ENCODE measurements at places on chromosomes 3 and 15. TPM values are rescaled to one million over a fixed set of nuclear protein-coding genes. Genes with fewer than 3 reads are reported as not detected.

The WDR72 gene
- total RNA-seq, result not detected

- DNase-seq, result no peak
Observed at GRCh38 chr15:89665449-89666181, 10.3 kb upstream of the KIF7 start.

The KY gene
- total RNA-seq, result 0.33 TPM

DNA sequence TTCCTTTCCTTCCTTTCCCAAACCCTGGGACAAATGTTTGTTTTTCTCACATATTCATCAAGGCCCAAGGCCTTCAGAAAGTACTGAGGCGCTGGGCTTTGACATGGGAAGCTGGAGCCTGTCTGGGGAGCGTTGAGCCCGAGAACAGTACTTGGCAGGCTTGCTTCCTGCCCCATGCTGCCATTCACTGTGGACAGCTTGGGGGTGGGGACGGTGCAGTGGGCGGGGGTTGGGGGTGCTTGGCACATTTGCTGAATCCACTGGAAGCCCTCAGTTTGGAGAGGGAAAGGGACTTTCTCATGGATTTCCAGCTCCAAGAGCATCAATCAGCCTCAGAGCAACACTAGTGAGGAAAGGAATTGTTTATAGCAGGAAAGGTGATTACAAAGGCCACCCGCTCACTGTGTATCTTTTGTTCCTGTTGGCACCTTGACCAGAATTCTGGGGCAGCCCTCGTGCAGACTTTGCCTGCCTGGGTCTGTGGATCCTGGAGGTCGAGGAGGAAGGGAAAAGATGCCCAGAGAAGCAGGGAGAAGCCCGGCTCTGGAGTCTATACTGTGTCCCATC is 199.8 kb upstream of the RGMA start:
- DNase-seq, result no peak

The KCNMB3 gene
- total RNA-seq, result 3.7 TPM

The ZMYND10 gene
- total RNA-seq, result 1.9 TPM

GRCh38 chr3:19901337-19901736 is 32.7 kb downstream of the EFHB start:
- no peak for DNase-seq

- DNase-seq, result no peak
Observed at GRCh38 chr3:4461468-4462090, 5.5 kb downstream of the SUMF1 start.

DNA sequence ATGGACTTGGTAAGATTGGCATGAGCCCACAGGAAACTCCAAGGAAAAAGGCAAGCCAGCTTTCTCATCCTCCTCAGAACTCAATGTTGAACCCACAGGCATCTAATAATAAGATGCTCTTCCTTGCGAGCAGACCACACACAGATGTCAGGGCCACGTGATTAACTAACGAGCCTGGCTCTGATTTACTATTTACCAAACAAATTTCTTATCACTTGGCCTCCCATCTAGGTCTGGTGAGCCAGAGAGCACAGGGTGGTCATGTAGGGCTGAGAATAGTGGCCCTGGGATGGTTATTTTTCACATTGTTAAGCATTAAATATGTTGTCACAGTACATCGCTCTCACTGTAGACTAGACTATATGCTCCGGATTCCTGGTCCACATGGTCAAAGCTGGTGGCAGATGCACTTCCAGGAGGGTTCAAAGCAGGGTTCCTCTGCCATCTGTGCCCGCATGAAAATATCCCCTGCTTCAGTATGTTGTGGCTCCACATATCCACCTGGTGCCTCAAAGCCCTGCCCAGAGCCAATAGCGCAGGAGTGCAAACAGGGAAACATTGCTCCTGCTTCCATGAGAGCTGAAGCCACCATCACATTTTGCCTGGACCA is 472.5 kb upstream of the WNT5A start:
- DNase-seq, result no peak

DNA sequence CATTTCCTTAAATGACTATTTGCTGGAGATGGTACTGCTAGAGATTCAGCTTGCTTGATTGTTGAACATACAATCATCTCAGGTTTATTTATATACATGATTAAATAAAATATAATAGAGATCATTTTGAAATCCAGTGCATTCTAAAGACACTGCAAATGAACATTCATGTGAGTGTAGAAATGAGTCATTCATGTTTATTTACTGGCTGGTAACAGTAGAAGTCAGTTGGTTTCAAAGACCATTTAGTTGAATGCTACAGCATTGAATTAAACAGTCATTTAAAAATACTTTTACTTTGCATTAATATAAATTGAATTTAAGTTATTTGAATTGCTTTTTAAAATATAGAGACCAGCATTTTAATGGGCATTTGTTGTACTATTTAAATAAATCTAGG is 551.9 kb upstream of the GOLIM4 start:
- no peak for DNase-seq

DNA sequence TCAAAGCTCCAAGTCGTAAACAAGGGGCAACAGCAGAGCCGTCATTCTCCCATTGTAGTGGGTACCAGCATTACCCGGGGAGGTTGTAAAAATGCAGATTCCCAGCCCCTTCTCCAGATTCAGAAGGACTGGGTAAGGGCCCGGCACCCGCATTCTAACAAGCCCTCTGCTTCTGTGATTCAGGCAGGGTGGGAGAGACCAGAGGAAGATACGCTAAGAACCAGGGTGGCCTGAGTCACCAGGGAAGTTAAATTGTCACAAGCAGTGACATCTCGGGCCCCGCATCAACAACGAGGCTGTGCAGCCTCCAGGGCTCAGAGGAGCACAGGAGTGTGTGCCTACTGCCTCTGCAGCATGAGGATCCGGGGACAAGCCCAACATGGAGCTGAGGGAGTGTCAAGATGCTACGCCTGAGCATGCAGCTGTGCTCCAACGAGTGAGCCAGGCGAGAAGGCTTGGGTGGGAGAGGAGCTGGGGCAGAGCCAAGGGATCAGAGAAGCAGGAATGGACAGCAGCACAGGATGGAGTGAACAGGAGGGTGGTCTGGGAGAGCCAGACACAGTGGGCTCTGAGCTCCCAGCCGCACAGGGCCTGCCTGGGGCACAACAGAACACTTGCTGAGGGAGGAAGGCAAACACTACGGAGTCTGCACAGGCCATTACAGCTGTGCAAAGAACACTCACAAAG is 68.5 kb downstream of the CPN2 start:
- DNase-seq, result peak; percentile 33

DNA sequence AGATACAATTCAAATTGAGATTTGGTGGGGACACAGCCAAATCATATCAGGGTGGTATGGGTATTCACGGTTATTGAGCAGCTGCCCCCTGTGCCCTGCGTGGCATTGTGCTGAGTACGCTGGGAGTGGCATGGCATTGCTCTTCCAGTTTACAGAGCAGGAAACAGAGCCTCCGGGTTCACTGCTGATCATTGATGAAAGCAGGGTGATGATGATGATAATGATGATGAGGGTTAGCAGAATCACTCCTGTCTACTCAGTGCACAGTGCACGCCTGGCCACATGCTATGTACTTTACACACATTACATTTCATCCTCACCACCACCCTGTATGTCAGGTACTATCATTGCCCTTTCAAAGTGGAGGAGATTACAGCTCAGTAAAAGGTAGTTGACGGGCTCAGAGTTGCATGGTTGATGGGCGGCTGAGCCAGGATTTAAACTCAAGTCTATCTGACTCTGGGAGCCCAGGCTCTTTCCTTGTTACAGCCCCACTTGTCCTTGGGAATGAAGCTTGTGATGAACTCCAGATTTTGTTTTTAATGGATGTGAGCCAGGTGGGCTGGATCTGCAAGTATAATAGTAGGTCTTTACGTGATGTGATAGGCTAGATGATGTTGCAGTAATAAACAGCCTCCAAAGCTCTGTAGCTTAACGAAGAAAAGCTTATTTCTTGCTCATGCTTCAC is 87.6 kb upstream of the MYZAP start:
- no peak for DNase-seq

The NPHP3 gene
- 98.2 TPM for total RNA-seq

DNA sequence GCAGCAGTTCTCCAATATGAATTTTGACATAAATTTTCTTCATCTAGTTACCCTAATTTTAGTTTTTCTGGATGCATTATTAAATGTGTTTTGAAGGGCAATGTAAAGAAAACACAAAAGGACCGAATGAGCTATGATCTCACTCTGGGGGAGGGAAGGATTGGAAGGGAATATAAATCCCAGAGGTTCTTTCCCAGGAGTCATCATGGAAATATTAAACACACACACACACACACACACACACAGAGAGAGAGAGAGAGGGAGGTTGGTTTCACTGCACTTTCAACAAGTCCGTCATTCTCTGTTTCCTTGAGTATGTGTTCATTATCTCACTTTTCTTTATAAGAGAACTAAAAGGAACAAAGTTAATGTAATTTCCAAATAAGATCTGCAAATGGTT is 70.7 kb upstream of the DCBLD2 start:
- no peak for DNase-seq

- no peak for DNase-seq
Observed at GRCh38 chr3:185423178-185423577, 60.2 kb downstream of the MAP3K13 start.

GRCh38 chr3:194893121-194893987 is 207.7 kb downstream of the FAM43A start:
- no peak for DNase-seq

GRCh38 chr3:190614226-190615059 is 100.6 kb downstream of the IL1RAP start:
- DNase-seq, result no peak

DNA sequence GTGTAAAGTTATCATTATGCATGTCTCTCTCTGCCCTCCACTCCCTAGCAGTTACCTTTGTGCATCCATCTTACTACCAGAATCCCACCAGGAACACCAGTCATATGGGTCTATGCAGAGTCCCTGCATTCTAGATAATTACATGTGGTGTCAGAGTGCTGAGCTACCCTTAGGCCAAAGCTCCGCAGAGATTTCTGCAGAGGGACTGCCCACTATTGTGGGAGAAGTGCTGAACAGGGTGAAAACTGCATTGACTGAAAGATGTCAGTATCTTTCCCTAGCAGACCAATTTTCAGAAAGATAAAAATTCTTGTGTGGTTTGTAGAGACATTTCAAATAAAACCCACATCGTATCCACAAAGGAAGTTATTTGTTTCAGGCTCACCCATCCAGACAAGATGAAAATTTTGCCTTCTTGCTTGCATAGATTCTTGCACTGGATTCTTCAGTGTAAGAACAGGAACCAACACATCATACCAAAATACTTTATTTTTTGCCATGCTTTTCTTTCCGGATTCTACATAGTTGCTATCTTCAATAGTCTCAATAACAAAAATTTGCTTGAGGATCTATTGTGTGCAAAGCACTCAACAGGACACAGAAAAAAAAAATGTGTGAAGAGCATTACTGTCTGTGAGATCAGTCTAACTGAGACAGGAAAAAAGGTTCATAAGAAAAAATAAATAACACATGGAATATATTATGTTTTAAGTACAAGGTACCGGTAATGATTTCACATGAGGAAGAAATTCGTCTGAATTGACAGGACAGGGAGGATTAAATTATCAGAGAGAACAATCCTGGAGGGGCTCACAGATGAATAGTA is 32.0 kb upstream of the CCDC80 start:
- no peak for DNase-seq

DNA sequence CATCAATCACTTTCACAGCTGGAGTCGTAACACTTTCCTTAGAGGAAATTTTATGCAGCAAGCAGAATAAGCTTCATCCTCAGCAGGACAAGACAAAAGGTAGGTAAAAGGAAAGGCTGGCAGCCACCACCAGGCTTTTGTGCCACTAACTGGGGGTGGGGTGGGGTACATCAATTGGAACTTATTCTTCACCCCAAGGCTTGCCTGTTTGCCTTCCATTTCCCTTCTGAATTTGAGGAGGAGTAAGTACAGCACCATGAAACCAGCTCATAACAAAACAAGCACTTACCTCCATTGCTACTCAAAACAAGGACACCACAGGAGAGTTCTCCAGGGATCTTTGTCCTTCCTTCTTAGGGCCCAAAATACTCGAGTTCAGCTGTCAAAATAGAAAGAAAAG is 296.8 kb downstream of the ARRDC4 start:
- no peak for DNase-seq

GRCh38 chr15:36803773-36804172 is 224.3 kb downstream of the CDIN1 start:
- DNase-seq, result no peak

The NEK10 gene
- total RNA-seq, result 48.4 TPM

DNA sequence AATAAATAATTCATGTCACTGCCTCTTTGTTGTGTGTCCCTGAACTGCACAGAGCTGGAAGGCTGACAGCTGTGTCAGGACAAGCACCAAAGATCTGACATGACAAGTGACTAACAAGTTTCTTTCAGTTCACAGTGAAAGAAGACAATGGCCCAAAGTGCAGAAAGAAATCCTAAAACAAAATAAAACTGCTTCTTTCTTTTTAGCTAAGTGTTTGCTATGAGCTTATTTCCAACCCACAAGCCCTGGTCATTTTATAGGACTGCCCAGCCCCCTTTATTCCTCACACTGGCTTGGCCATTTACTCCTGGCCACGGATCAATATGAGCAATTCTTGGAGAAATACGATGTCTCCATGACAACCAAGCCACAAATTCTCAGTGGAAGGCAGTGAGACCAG is 238.5 kb downstream of the WDR72 start:
- DNase-seq, result no peak

The TGM5 gene
- 1.6 TPM for total RNA-seq

GRCh38 chr3:110910346-110910955 is 161.2 kb upstream of the NECTIN3 start:
- DNase-seq, result no peak

The GOLGA6D gene
- total RNA-seq, result not detected

- DNase-seq, result no peak
Observed at GRCh38 chr15:58331560-58331912, 100.3 kb upstream of the LIPC start.

DNA sequence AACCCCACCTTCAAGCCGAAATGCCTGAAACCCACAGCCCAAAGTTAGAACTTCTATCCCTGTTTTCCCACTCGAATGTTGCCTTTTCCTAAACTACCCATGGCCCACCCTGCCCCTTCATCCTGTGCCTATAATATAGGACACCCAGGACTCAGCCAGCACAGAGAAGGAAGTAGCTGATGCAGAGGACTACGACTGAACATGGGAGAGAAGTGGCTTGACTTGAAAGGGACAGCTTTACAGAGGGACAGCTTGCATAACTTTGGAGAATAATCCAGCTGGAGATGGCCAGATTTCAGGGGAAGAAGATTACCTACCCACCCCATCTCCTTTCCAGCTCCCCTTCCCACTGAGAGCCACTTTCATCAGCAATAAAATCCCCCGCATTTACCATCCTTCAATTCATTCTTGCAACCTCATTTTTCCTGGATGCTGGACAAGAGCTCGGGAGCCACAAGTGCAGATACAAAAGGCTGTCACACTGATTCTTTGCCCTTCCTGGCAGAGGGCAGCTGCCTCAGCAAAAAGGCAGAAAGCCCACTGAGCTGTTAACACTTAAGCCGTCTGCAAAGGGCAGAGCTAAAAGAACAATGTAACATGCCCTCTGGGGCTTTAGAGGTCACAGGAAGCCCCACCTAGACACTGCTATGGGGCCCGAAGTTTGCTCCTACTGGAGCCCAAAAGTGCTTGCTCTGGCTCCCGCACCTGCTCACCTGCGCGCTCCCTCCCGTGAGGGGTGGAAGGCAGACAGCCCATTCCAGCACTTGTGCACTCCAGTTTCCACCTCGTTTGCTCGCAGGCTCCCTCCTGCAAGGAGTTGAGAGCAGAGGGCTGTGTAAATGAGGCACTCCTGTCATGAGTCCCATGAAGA is 224.0 kb downstream of the TBC1D5 start:
- DNase-seq, result no peak

- DNase-seq, result peak; percentile 55
Observed at GRCh38 chr3:69200384-69201068, 78.1 kb upstream of the LMOD3 start.

The CA12 gene
- 64.5 TPM for total RNA-seq

The EXD1 gene
- not detected for total RNA-seq

GRCh38 chr3:62228467-62228866 is 144.9 kb downstream of the FEZF2 start:
- DNase-seq, result no peak

GRCh38 chr3:149532489-149533180 is 58.1 kb downstream of the TM4SF4 start:
- DNase-seq, result no peak

Measured in breast epithelium (tissue), 4 donors.